ENCODE measurements at places on chromosomes 6 and 20. TPM values are rescaled to one million over a fixed set of nuclear protein-coding genes. Genes with fewer than 3 reads are reported as not detected.
A peak's percentile ranks its signal among the peaks of the same experiment; 100 is the strongest.

Gene SNAP91
- polyA plus RNA-seq: 0.64 TPM

- no peaks in the 10 kb centered on the region for H3K27me3 ChIP-seq
- H3K27ac ChIP-seq: no peak overlapping the region
- H3K4me1 ChIP-seq: no peaks in the 10 kb centered on the region
- DNase-seq: no peak
Observed at GRCh38 chr6:153084393-153084792, 46.7 kb downstream of the RGS17 start.

Gene RAMACL
- 0.10 TPM for polyA plus RNA-seq

GRCh38 chr6:158737082-158737709 lies 82.0 kb downstream of the EZR start:
- H3K36me3 ChIP-seq: no peaks in the 10 kb centered on the region
- no peak overlapping the region for H3K4me3 ChIP-seq
- no peaks in the 10 kb centered on the region for H3K27me3 ChIP-seq
- peaks cover 6% of the 10 kb centered on the region for H3K4me1 ChIP-seq
- no peak overlapping the region for H3K27ac ChIP-seq

Gene LY6G6C
- 0.08 TPM for polyA plus RNA-seq

Gene CTCFL
- polyA plus RNA-seq: not detected

Gene DAAM2
- polyA plus RNA-seq: 0.23 TPM

Gene THBS2
- 166 TPM for polyA plus RNA-seq

GRCh38 chr20:41701588-41702348 lies 83.6 kb upstream of the CHD6 start:
- no peak for DNase-seq
- H3K4me1 ChIP-seq: no peaks in the 10 kb centered on the region
- H3K36me3 ChIP-seq: no peaks in the 10 kb centered on the region
- no peak overlapping the region for H3K4me3 ChIP-seq
- no peaks in the 10 kb centered on the region for H3K27me3 ChIP-seq

GRCh38 chr6:29981211-29981812 lies 39.0 kb downstream of the HLA-A start:
- H3K4me3 ChIP-seq: no peak overlapping the region
- no peaks in the 10 kb centered on the region for H3K36me3 ChIP-seq
- no peak overlapping the region for H3K27ac ChIP-seq

Gene TREM1
- polyA plus RNA-seq: not detected

Gene MAP7
- 0.76 TPM for polyA plus RNA-seq

DNA sequence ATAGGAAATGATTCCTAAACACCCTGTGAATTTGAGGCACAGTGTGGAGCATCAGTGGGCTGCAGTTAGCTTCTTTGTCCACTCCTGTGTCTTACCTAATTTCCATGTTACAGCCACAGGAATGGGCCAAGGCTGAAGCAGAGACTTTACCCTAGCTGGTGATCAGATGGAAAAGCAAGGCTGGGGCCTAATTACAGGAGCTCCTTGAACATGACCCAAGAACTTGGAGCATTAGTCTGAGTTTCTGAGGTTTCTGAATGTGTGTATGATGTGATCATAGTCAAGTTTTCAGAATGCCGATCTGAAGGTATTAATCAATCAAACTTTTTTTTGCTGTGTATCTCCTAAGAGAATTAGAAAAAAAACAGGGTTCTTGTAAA lies 18.0 kb downstream of the HECA start:
- H3K27me3 ChIP-seq: no peaks in the 10 kb centered on the region
- no peak overlapping the region for H3K27ac ChIP-seq
- H3K4me3 ChIP-seq: no peak overlapping the region
- H3K36me3 ChIP-seq: no peaks in the 10 kb centered on the region

GRCh38 chr6:163414946-163415619 lies 565 bp downstream of the QKI start:
- H3K36me3 ChIP-seq: no peaks in the 10 kb centered on the region

Gene TBXT
- polyA plus RNA-seq: not detected

DNA sequence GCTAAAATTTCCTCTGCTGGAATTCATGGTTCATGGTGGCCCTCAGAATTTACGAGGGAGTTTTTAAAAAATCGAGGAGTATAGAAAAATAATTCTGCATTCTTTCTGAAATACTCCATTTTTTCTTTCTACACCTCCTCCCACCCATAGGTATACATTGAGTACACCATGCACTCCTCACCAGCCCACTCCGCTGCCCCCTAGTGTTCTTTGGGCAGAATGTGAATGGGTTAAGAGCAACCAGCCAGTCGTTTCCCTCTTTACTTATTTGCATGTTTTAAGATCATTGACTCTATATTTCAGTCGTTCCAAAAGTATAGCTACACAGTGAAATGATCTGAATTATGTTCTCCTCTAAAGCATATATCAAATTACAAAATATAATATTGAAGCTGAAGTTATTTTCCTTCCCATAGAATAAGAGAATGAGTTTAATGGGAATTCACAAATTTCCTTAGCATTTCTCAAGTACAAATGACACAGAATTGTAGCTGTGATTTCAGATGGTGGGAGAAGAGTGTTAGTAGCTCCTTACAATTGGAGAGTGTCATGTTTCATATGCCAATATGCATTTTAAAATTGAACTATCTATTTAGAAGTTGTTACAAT lies 977.7 kb upstream of the SLC35B3 start:
- H3K36me3 ChIP-seq: no peaks in the 10 kb centered on the region
- no peak overlapping the region for H3K27ac ChIP-seq
- peak; percentile 35 for DNase-seq
- no peaks in the 10 kb centered on the region for H3K4me1 ChIP-seq
- H3K27me3 ChIP-seq: no peaks in the 10 kb centered on the region

DNA sequence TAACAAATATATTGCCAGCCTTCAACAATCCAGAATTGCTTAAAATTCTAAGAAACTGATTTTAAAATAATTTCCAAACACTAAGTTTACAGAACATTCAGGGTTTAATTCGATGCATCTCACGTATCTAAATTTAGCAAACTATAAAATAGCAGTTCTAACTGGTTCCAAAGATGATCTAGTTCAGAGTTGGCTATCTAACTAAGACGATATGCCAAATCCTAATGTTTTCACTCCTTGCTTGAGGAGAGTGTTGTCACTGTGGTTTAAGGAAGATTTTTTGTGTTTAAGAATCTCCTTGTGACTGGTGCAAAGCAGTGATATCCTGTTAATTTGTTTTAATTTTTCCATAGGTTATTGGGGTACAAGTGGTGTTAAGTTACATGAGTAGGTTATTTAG lies 311.5 kb upstream of the ID4 start:
- DNase-seq: no peak
- H3K27ac ChIP-seq: no peak overlapping the region
- no peaks in the 10 kb centered on the region for H3K4me1 ChIP-seq
- no peaks in the 10 kb centered on the region for H3K36me3 ChIP-seq

GRCh38 chr6:33840048-33840926 lies 36.5 kb upstream of the MLN start:
- H3K36me3 ChIP-seq: no peaks in the 10 kb centered on the region
- no peak for DNase-seq
- no peaks in the 10 kb centered on the region for H3K27me3 ChIP-seq
- H3K27ac ChIP-seq: peak overlapping the region; percentile 24

- H3K4me1 ChIP-seq: no peaks in the 10 kb centered on the region
- no peaks in the 10 kb centered on the region for H3K36me3 ChIP-seq
- no peak overlapping the region for H3K27ac ChIP-seq
- no peak for DNase-seq
Observed at GRCh38 chr6:38179300-38179699, 359.8 kb downstream of the ZFAND3 start.

DNA sequence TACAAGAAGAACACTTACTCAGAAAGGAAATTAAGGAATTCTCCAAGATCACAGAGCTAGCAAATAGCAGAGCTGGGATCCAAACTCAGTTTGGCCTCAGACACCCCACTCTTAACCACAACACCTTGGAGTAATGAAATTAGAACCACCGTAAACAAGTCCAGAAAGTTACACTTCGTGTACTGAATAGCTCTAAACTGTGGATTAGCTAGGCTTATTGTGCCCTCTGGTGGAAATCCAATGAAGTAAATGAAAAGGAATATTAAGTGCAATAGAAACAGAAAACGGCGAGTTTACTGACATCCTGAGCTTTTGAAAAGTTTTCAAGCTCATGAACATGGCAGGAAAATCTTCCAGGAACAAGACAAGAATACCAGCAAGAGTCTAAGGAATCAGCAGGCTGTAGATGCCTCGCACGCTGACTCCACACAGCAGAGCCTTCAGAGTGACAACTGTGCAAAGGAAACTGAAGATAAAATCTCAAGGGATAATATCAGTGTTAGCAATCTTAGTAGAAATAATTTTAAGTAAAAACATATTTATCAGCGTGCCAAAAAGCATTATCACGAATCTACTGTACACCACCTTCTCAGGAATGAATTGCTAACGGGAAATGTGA lies 34.6 kb downstream of the FBXO5 start:
- H3K4me1 ChIP-seq: peaks cover 2% of the 10 kb centered on the region
- peak overlapping the region; percentile 24 for H3K4me3 ChIP-seq
- no peaks in the 10 kb centered on the region for H3K36me3 ChIP-seq
- no peaks in the 10 kb centered on the region for H3K27me3 ChIP-seq

Data from SK-N-SH (cell line).